ENCODE measurements at places on chromosomes 16 and 17.

- DNase-seq = no peak
Measured at GRCh38 chr17:12665263-12666210, at the start of gene MYOCD. MYOCD (plus strand) TSS chr17:12665890; CDS start chr17:12666189, 299 bp downstream.

GRCh38 chr17:1087381-1088241 is 90.7 kb downstream of the TIMM22 start:
- no peak for DNase-seq

- no peak for DNase-seq
Measured at GRCh38 chr17:17760350-17760749, 76.4 kb downstream of the SREBF1 start.

GRCh38 chr17:74603037-74603635 is 11.1 kb upstream of the CD300LD start:
- no peak for DNase-seq

DNA sequence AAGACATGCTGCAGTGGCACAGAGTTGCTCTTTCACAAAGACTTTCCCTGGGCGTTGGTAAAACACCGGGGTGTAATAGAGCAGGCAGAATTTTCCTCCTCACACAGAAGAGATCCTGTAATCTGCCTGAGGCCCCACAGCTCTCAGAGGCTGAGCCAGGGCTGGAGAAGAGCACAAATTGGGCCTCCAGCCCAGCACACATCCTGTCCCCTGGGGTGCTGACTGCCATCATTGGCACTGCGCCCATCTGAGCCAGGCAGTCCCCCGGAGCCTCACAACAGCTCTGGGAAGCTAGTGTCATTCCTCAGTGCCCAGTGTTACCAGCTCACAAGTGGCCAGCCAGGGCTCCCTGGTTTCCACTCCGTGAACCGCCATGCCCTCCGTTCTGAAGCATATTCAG is 119.4 kb downstream of the SOCS1 start:
- no peak for DNase-seq

- DNase-seq = no peak
Measured at GRCh38 chr16:58160855-58161254, 31.7 kb upstream of the CFAP20 start.

DNA sequence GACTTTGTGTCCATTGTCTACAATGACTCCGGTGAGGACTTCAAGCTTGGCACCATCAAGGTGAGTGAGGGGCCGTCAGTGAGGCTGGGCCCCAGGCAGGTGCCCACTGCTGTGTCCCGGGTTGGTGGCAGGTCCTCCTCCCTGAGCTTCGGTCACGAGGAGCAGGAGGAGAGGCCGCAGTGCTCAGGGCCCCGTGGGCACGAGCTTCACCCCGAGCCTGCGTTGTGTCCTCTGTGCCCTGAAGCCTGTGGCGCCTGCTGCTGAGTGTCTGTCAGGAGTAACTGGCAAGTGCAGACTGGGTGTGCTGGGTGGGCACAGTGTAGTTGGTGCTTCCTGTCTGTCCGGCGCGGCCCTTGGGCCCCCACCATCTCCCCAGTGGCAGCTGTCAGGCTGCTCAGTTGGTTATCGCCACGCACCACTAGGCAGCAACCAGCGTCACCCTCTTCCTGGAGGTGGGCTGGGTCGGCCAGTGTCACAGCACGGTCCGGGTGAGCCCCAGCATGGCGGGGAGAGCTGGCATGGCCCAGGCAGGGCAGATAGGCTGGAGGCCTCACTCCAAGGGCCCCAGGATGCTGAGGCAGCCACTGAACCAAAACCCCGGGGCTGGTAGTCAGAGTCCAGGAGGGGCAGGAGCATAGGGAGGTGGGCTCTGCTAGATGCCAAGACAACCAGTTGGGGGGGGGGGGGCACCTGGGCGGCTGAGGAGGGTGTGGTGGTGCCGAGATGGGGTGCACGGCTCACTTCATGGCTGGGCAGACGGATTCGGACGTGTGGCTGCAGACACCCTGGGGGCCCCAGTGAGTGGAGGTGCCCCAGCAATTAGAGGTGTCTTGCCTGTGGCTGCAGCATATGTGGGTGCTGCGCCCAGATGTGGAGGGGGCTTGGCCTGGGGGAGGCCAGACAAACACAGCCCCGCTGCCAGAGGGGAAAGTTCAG is 39.3 kb downstream of the TSC2 start:
- DNase-seq = no peak

GRCh38 chr16:26475596-26475995 is 591.1 kb upstream of the C16orf82 start:
- DNase-seq = no peak

DNA sequence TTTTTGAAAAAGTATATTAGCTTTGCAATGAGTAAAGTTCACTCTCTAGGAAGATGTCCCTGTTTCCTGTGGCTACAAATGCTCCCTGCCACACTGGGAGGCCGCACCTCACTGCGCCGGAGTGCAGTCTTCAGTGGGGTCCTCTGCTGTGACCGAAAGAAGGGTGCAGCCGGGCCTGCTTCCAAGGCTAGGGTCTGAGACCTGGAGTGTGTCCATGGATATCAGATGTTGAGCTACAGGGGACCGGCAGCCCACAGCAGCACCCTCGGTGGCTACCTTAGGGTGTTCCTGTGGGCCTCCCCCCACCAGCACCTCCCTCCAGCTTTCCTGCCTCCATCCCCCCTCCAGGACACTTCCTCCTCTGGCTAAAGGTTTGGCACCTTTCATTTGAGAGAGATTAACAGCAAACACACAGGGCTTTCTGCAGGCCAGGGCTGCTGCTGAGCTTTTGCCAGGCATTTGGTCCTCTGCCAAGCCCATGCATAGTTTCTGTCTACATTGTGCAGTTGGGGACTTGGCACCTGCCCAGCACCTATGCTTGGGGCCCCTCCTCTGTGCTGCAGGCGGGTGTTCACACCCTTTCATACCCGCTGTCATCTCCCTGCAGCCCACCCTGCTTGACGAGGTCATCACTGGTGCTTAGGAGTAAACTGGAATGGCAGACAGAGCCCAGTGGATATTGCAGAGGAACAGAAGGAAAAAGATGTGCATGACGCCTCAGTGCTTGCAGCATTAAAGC is 33.8 kb upstream of the CRISPLD2 start:
- no peak for DNase-seq

DNA sequence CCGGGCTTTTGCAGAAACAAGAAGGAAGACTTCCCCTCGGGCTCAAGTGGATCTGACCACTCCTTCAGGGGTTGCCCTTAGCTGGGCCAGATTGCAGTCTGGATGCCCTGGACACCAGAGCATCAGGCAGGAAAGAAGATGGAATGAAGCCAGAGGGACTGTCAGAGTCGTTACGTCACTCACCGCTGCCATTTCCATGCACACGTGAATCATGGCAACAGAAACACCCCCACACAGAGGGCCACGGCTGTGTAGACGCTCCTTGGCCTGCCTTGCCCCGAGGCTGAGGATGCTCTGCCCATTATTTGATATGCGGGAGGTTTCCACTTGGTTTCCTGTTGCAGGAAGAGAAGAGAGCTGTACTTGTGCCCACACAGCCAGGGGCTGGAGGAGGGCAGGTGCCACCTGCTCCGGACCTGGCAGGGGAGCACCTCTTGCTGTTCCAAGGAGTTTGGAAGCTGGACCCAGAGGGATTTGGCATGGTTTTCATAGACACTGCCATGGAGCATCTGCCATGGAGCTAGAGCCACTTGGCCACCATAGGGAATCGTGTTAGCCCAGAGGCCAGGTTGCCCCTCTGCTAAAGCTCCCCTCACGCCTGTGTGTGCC is 29.4 kb downstream of the RBFOX3 start:
- DNase-seq = no peak

- no peak for DNase-seq
Measured at GRCh38 chr17:48378238-48378637, 51.8 kb downstream of the SKAP1 start.

DNA sequence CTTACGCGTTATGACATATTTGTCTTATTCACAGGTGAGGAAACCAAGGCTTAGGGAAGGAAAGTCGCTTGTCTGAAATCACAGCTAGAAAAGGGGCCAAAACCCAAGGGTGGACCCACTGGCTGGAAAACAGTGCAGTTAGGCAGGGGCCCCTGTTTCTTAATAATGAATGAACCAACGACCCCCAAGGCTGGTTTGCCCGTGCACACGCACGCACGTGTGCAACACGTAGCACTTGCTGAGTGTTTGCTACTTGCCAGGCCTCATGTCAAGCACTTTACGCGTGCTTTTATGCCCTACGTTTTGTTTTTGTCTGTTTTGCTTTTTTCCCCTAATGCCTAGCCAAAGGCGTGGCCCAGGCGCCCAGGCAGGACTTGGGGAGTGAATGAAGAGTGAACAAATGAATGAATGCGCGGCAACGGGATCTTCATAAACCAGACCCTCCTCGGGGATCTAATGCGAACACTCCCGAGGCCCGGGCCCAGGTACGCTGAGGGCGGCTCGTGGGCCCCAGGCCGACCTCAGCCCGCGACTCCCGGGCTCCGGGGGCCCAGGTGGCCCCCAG is 571 bp upstream of the USP10 start:
- no peak for DNase-seq

DNA sequence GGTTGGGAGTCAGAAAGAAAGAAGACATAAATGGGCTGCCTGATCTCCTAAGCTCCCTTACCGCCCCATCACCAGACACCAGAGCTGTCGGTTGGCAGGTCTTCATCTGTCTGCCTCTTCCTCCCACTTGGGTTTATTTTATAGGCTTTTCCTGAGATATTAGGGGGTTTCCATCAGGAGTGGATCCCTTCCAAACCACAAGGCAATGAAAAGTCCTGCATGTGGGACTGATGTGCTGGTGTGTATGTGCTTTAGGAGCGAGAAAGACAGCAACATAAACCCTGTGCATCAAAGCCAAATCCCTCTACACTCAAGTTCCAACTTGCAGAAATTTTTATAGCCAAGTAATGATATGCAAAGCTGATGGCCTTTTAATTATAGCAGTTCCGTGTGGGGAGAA is 389.5 kb downstream of the SLC39A11 start:
- no peak for DNase-seq

DNA sequence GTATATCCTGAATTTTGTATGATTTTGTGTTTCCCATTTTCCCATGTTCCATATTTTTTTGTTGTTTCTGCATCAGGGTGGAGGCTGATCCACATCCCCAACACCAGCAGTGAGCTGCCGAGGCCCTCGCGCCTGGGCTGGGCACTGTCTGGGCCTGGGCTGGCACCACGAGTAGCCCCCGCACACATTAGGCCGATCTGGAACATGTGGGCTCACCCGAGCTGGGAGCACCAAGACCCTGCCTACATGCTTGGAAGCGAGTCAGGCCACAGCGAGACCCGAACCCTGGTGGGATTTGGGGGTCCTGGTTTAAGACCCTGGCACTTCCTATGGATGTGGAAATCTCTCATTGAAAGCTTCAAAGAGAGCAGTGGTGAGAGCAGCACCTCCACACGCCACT is 8.5 kb downstream of the KCTD5 start:
- DNase-seq = no peak
